Endothelial cell of umbilical vein (primary cell): ENCODE measurements at places on chromosomes 1 and 21. TPM values are rescaled to one million over a fixed set of nuclear protein-coding genes. Genes with fewer than 3 reads are reported as not detected.

The DISP3 gene
- polyA plus RNA-seq, result 0.24 and 0.26 TPM in 2 replicates

The ZYG11A gene
- 0.35 and 0.40 TPM in 2 replicates for polyA plus RNA-seq

The MRAP gene
- polyA plus RNA-seq, result not detected in 2 replicates

The SNX7 gene
- polyA plus RNA-seq, result 11.9 and 22.4 TPM in 2 replicates

The ENAH gene
- 14.8 and 19.9 TPM in 2 replicates for polyA plus RNA-seq

The BRINP3 gene
- polyA plus RNA-seq, result not detected in 2 replicates

The OR6K3 gene
- not detected in 2 replicates for polyA plus RNA-seq

The AHCTF1 gene
- polyA plus RNA-seq, result 3.5 and 5.5 TPM in 2 replicates

The MAB21L3 gene
- polyA plus RNA-seq, result not detected in 2 replicates

The KIF14 gene
- polyA plus RNA-seq, result 1.0 and 1.5 TPM in 2 replicates

The S100A5 gene
- not detected in 2 replicates for polyA plus RNA-seq

The ADPRS gene
- 48.1 and 52.8 TPM in 2 replicates for polyA plus RNA-seq

The GPR37L1 gene
- not detected in 2 replicates for polyA plus RNA-seq

The ECE1 gene
- polyA plus RNA-seq, result 437 and 521 TPM in 2 replicates

DNA sequence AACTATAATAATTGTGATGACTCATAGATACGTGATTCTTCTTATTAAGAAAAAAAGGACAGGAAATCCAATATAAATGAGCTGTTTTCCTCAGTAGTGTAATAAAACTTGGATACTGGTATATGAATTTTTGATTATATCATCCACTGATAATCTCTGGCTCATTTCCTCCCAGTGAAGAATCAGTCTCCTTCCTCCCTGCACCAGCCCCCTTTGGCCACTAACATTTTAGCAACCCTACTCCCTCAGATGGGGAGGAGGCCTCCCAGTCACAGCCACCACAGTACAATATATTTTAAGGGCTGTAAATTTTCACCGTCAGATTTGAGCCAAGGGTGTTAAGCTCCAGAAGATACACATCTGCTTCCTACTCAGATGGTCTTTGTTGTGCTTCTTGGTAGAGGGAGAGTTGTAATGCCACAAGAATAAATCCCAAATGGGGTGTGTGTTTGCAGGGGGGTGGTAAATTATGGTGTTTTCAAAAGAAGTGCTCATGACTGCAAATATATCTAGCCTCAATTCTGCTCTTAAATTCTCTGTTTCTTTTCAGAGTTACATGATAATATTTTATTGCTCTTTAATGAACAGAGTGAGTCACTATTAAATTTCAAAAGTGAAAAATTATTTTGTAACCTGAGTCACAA is 153.5 kb downstream of the HLX start:
- DNase-seq, result peak; percentile 91

GRCh38 chr1:64312431-64312830 is 109.0 kb downstream of the UBE2U start:
- no peak for DNase-seq

- DNase-seq, result no peak
Observed at GRCh38 chr1:28154078-28154594, 22.4 kb downstream of the PTAFR start.

DNA sequence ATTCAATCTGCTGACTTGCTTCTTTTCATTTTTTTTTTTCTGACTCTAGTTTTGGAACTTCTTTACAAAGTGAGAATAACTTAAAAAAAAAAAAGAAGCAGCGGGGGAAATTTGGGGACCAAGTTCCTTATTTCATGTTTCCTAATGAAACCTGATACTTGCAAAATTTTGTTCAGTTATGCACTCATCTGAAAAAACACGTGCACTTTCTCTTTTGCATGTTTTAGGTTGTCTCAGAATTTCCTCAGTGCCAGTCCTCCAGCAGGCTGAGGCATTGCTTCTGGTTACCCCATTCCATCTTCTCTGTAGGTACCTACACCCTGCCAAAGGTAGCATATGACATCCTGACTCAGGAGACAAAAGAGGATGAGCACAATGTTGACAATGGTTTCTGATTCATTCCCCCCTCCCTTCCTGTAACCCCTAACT is 299.7 kb downstream of the GRIK1 start:
- DNase-seq, result no peak

DNA sequence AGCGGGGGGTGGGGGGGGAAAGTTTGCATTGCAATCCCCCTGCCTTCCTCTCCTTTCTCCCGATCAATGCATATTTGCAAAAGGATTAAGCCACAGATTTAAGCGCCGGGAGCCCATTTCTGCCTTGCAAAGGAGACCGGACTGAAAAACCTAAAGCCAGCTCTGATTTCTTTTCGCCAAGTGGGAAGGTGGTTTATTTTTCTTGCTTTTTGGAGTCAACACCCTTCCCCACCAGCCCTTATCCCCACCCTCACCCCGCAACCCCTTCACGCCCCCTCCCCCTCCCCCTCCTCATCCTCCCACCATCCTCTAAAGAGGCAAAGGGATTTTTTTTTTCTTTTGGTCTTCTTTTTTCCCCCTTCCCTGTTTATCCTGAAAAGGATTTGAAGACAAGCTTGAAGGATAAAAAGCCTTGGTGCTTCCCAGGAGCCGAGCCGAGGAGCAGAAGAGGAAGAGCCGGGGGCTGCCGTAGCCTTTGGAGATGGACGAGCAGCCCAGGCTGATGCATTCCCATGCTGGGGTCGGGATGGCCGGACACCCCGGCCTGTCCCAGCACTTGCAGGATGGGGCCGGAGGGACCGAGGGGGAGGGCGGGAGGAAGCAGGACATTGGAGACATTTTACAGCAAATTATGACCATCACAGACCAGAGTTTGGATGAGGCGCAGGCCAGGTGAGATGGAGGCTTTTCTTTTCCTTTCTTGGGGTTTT is 513 bp downstream of the PBX1 start:
- DNase-seq, result peak; percentile 44

- peak; percentile 29 for DNase-seq
Observed at GRCh38 chr1:179034720-179035119, 9.0 kb downstream of the FAM20B start.

GRCh38 chr1:86906419-86906818 is 7.5 kb downstream of the SELENOF start:
- DNase-seq, result peak; percentile 63

- DNase-seq, result no peak
Observed at GRCh38 chr1:45622524-45623394, 1.1 kb downstream of the CCDC17 start.

GRCh38 chr1:180157576-180158057 is 2.9 kb downstream of the QSOX1 start:
- peak; percentile 56 for DNase-seq

GRCh38 chr1:168400139-168400538 is 119.5 kb downstream of the TBX19 start:
- DNase-seq, result no peak

DNA sequence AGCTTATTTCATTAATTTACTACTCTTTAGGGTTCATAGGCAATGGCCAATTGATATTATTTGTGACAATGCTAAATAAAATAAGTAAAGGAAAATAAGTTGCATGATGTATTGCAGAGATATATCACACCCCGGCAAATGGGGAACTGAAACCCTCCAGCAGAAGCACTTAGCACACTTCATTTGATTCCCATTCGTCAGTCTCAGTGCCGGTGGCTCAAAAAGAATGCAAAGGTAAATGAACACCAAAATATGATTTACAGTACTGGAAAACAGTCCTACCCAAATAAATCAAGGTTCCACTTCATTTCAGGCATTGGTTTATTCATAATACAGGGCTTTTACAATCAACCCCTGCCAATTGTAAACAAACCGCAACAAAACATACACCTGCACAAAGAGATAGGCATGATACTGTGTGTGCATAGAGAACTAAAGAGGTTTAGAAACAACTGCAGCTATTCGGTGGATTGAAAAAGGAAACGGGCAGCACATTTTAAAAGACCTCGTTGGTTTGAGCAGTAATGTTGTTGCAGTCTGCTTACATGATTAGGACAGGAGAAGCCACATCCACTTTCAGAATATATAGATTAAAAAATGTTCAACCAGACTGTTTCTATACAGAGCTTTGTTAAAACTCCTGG is 1019.2 kb downstream of the TTLL7 start:
- DNase-seq, result no peak

GRCh38 chr1:109622895-109623294 is 3.3 kb downstream of the AMPD2 start:
- DNase-seq, result no peak

- DNase-seq, result no peak
Observed at GRCh38 chr1:111323231-111323630, 32.6 kb downstream of the CHIA start.

DNA sequence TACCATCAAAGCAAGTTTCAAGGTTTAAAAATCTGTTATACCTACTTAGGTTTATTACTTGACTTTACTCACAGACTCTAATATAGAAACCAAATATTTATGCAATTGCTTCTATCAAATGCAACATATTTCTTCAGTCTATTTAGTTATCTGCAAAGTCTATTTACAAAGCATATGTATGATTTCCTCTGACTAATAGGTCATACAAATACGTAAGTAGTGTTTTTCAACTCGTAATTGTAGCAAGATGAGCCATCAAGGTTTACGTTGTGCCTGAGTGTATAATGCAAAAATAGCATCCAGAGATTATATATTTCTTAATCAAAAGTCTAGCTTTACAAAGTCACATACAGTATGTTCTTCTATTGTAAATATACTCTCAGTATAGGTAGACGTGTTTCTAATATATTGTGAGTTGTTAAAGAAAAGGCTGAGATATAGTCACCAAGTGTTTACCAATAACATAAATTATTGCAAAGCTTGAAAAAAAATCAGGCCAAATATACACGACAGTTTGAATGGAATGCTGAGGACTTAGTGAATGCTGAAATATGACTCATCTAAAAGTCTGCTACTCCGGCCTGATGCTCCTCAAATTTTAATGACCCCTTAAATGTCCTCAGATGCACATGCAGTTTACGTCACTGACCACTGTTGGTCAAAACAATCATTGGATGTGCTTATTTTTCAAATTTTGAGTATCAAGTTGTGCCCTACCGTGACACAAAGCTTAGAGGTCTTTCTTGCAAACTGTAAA is 48.4 kb downstream of the ADAMTS5 start:
- no peak for DNase-seq

DNA sequence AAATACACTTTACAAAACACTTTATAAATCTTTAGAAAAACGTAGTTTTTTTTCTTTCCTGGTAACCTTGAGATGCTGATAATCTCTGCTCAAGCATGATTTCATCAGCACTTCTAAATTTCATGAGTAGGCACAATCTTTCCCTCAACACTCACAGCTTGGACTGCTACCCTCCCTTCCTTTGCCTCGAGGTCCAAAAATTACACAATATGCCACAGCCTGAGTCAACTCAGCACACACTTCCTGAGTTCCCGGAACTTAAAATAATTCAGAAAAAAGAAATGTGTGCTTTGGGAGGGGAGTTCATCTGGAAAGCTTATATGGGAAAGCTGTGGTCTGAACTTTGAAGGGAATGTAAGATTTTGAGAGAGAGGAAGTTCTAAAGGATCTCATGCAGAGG is 5.9 kb downstream of the CLCA2 start:
- peak; percentile 81 for DNase-seq

GRCh38 chr1:201649761-201650622 is 111.1 kb downstream of the NAV1 start:
- DNase-seq, result peak; percentile 65

- peak; percentile 80 for DNase-seq
Observed at GRCh38 chr1:28886731-28887418, 27.5 kb upstream of the EPB41 start.

GRCh38 chr1:184563308-184563707 is 176.5 kb downstream of the C1orf21 start:
- peak; percentile 62 for DNase-seq

DNA sequence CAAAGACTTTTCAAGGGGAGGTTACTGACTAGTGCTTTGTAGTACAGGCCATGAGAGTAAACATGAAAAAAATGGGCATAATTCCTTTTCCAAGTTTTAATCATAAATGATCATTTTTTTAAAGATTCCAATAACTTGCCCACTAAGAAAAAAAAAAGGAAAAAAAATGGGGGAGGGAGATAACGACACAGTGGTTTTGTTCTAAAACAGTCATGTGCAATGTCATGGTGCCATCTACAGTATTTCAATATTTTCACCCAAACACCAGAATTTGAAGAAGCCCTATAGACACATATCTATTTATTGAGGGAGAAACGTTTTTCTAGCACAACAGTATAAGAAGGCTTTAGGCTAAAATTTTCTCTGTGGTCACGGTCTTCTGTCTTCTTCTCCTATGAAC is 250.2 kb downstream of the LTN1 start:
- DNase-seq, result peak; percentile 61

- no peak for DNase-seq
Observed at GRCh38 chr1:178928041-178928440, 57.2 kb upstream of the ANGPTL1 start.

- no peak for DNase-seq
Observed at GRCh38 chr1:159173320-159173719, 1.9 kb downstream of the CADM3 start.

DNA sequence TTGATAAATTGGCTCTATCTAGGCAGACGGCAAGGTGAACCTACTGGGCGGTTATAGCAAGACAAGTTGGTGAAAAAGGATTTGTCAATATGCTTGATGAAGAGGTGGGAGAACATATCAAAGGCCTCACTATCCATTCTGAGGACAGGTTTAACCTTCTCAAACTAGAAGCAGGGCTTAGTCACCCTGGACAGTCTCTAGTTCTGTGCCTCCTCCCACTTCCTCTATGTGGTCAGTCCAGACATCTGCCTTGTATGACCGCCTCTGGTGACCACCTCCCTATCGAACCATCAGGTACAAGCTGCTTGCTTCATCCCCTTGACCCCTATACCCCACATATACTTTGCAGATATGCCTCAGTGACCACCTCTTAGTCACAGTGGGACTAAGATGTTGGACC is 2.3 kb upstream of the SCYL3 start:
- no peak for DNase-seq

DNA sequence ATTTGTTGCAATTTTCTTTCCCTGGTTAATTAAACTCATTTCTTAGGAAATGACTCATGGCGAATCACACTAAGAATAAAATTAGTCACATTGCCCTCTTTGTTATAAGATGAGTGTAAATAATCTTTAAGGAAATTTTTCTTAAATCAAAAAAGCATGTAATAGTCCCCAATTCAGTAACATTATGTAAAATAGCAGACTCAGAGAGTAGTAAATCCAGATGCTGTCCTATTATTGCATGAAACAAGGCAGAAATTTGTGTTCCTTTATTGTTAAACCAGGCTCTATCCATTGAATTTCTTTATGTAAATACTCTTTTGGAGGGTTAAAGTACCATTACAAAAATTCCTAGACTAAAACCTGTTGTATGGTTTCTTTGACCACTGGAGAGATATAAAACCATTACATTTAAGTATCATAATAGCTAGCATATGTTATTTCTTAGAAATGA is 154.5 kb upstream of the C1orf87 start:
- peak; percentile 67 for DNase-seq

- peak; percentile 4 for DNase-seq
Observed at GRCh38 chr1:240967070-240967724, 355.2 kb upstream of the GREM2 start.

GRCh38 chr1:197181982-197182381 is 35.5 kb upstream of the ASPM start:
- no peak for DNase-seq

- DNase-seq, result no peak
Observed at GRCh38 chr1:220893701-220894024, 14.4 kb downstream of the HLX start.

GRCh38 chr1:995665-996633 is 3.9 kb downstream of the HES4 start:
- DNase-seq, result no peak
